ENCODE measurements at places on chromosomes 13 and 19. TPM values are rescaled to one million over a fixed set of nuclear protein-coding genes. Genes with fewer than 3 reads are reported as not detected.

Gene PHLDB3
- total RNA-seq, result 14.5 TPM

- no peak overlapping the region for H3K4me3 ChIP-seq
- no peak for DNase-seq
- H3K27me3 ChIP-seq, result no peaks in the 10 kb centered on the region
- H3K27ac ChIP-seq, result no peak overlapping the region
- no peaks in the 10 kb centered on the region for H3K36me3 ChIP-seq
Observed at GRCh38 chr13:39672378-39673132, 17.1 kb downstream of the COG6 start.

Gene MATK
- total RNA-seq, result 0.78 TPM

- DNase-seq, result no peak
- H3K27ac ChIP-seq, result no peak overlapping the region
- H3K27me3 ChIP-seq, result no peaks in the 10 kb centered on the region
- H3K4me3 ChIP-seq, result no peak overlapping the region
Observed at GRCh38 chr13:98200211-98200878, 23.3 kb upstream of the RNF113B start.

DNA sequence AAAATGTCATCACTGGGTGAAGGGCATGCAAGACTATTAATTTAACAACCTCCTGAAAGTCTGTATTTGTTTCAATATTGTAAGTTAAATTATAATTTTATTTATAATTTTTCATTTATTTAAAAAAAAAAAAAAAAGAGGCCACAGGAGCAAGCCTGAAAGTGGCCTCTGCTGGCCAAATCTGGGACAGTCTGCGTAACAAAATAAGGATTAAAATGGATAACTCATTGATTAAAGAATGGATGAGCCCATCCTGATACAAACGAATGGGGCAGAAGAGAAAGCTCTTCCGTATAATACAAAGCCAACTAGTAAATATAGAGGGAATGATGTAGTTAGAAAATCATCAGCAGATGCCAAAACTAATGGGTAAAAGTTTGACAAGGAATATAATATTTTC, 36.2 kb downstream of the SUCLA2 start:
- no peak for DNase-seq
- no peaks in the 10 kb centered on the region for H3K4me1 ChIP-seq
- no peak overlapping the region for H3K4me3 ChIP-seq
- H3K27me3 ChIP-seq, result no peaks in the 10 kb centered on the region
- H3K27ac ChIP-seq, result no peak overlapping the region

Gene CACNG8
- not detected for total RNA-seq

- no peaks in the 10 kb centered on the region for H3K27me3 ChIP-seq
- no peak overlapping the region for H3K4me3 ChIP-seq
- H3K4me1 ChIP-seq, result peaks cover 29% of the 10 kb centered on the region
- no peaks in the 10 kb centered on the region for H3K36me3 ChIP-seq
Observed at GRCh38 chr19:37980419-37981170, 73.6 kb downstream of the SIPA1L3 start.

DNA sequence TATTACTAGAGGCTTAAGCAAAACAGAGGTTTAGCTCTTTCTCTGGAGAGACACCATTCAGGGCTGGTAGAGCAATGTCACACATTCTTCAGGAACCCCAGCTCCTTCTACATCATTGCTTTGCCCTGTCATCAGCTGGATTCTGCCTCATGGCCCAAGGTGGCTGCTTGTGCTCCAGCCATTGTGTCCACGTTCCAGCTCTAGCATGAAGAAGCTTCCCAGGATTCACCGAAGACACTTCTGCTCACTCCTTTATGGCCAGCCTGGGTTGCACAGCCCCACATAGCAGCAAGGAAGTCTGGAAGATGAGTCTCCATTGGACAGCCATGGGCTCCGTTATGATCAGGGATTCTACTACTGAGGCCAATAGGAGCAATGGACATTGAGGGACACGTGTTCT, 13.2 kb downstream of the PGLS start:
- no peaks in the 10 kb centered on the region for H3K27me3 ChIP-seq
- no peak overlapping the region for H3K4me3 ChIP-seq
- DNase-seq, result no peak
- no peaks in the 10 kb centered on the region for H3K36me3 ChIP-seq
